ENCODE measurements at places on chromosomes 5 and 9.

DNA sequence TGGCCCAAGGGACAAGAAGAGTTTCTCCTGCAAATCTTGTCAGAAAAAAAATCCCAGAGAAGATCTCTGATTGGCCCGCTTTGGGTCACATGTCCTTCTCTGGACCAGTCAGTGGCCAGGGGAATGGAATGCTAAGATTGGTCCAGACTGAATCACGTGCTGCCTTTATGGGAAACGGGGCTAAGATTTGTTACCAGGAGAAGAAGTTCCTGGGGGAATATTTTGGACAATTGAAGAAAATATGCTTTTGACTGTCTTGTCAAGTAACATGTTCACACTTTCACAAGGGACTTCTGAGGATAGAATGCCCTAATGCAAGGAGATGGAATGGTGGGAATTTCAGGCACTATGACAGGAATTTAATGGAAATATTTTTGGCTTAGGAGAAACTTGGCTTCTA lies 74.1 kb upstream of the SH3PXD2B start:
- no peak for DNase-seq

DNA sequence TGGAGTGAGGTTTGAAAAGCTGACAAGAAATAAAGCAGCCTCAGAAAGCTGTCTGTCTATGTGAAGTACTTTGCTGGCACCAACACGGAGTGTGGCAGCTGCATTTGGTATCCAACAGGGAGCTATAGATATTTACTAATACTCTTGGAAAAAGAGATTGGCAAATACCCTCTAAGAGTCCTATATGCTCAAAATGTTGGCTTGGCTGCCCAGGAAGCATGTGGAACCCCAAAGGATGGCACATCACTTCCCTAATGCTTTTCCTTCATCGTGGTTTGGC lies 398.3 kb downstream of the TLE4 start:
- DNase-seq: no peak

DNA sequence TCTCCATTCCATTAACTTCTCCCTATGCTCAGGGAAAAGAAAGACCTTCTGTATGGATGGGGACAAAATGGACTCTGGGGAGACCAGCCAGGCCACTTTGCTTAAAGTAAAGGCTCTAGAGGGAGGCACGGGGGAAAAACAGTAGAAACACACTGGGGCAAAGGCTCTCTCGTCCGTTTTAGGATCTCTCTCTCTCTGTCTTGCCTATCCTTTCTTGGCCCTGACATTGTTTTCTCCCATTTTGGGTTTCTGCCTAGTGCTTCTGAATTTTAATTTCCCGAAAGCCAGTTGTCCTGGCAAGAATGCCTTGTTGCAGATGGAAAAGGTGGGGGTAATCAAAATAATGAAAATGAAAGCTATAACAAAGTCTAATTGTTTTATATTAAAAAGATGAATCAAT lies 28.2 kb downstream of the NMUR2 start:
- no peak for DNase-seq

- DNase-seq: no peak
Observed at GRCh38 chr5:147586832-147587231, 77.0 kb upstream of the DPYSL3 start.

- DNase-seq: no peak
Observed at GRCh38 chr5:82591021-82591515, 312.9 kb upstream of the RPS23 start.

GRCh38 chr9:101977614-101978210 lies 239.3 kb upstream of the GRIN3A start:
- no peak for DNase-seq

DNA sequence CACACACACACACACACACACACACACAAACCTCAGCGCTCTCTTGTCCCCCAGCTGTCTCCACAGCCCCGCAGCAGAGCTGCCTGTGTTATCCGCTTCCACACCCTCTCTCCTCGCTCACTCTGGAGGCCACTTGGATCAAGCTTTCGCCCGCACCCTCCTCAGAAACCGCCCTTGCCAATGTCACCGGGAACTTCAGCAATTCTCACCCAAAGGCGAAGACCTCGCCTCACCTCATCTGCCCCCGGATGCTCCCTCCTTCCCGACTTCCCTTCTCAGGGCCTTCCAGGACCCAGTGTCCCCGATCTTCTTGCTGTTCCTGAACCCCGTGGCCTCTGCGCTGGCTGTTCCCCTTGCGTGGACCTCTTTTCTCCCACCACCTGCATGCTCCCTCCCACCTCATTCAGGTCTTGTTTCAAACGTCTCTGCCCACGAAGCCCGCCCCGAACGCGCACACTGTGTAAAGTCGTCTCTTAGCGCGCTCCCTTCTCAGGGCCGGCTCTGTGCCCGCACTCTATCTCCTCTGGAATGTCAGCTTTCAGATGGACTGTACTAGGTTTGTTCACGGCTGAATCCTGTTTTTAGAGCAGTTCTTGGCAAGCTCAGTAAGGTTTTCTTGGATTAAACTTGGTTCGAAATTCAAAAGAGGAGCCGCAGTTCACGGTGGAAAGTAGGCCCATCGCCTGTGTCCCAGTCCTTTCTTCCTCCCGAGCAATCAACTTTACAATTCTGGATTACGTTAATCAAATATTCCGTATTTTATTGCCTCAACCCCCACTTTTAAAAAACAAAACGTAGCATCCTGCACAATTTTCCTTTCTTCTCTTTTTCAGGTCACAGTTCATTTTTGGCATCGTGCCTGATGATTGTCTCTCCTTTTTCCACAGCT lies 1.0 kb upstream of the TRIM7 start:
- peak; percentile 34 for DNase-seq

DNA sequence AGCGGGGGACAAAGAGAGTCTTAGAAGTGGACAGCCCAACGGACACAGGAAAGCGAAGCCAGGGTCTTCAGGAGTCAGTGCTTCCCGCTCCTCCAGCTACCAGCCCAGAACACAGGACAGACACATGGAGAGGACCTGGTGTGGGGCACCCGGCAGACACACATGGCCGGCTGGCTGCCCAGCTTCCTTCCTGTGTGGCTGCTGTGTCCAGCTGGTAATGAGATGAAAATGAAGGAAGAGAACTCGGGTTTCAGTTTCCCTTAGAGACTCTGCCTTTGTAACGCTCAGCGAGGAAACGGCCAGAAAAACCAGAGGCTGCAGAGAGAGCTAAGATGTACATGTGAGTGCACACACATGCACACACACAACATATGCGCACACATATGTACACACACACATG lies 87.5 kb downstream of the SECISBP2 start:
- no peak for DNase-seq

DNA sequence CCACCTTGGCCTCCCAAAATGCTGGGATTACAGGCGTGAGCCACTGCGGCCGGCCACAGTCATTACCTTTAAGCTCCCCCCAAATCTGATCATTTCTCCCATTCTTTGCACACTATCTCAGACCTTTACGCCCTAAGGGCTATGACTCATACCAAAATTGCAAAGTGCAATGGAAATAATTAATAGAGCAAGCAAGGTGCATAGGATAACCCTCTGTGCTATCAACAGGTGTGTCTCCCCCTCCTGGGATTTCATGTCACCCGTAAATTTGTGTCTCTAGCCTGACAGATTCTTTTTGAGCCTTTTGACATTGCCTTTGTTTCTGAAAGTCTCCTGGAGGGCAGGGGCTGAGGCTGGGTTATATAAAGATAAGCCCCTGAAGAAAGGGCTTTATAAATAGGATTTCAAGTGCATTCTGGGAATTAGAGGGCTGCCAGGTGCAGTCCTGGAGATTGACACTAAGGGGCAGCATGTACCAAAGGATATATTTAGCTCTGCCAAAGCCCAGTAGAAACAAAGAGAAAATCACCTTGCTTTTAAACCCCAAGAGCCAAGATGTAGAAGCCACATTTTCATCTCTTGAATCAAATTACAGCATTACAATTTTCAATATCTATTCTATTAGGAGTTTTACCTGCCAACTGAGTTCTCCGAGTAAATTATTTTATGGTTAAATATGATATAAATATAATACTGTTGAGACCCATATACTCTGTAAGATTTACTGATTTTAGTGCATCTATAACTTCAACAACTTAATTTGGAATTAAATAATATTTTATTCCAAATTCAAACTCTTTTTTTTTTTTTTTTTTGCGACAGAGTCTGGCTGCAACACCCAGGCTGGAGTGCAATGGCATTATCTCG lies 18.2 kb downstream of the S100Z start:
- DNase-seq: peak; percentile 42

DNA sequence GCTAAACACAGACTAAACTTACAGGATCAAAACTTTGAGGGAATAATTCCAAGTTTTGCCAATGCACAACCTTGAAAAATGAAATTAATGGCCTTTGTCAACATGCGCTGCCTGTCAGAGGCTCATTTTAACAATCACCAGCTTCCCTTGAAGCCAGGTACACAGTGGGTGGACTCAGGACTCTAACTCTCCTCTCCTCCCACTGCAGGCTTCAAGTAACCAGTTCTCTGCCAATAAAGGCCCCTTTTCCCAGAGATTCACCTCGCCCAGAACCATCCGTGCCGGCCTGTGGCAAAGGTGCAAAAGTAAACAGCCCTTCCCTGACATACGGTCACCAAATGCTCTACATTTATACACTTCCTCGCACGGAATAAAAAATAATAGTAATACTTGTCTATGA lies 18.4 kb upstream of the FBP2 start:
- DNase-seq: no peak

Measured in stimulated activated CD4-positive, alpha-beta T cell treated with anti-CD3 and anti-CD28 coated beads, Interleukin-4, amount 100 ng/mL, for 4 hours (primary cell).